ENCODE measurements at places on chromosomes 1 and 21.

DNA sequence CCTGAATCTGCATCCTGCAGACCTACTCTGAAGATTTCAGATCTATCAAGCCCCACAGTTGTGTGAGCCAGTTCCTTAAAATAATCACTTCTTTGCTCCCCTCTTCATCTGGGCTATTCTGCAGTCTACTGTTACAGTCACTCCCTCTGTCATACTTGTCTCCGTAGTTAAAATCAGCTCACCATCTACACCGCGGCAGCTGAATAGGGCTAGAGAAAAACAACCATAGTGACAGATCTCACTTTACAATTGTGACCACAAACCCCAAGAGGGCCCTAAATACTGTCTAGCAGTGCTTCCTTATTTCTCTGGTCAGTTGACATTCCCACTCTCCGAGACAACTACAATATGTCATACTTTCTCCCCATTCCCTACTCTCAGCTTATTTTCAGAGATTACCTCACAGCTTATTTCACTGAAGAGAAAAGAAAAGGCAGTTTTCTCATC is 12.9 kb downstream of the DESI2 start:
- no peak for DNase-seq

GRCh38 chr1:162982364-162982763 is 86.8 kb upstream of the RGS4 start:
- no peak for DNase-seq

DNA sequence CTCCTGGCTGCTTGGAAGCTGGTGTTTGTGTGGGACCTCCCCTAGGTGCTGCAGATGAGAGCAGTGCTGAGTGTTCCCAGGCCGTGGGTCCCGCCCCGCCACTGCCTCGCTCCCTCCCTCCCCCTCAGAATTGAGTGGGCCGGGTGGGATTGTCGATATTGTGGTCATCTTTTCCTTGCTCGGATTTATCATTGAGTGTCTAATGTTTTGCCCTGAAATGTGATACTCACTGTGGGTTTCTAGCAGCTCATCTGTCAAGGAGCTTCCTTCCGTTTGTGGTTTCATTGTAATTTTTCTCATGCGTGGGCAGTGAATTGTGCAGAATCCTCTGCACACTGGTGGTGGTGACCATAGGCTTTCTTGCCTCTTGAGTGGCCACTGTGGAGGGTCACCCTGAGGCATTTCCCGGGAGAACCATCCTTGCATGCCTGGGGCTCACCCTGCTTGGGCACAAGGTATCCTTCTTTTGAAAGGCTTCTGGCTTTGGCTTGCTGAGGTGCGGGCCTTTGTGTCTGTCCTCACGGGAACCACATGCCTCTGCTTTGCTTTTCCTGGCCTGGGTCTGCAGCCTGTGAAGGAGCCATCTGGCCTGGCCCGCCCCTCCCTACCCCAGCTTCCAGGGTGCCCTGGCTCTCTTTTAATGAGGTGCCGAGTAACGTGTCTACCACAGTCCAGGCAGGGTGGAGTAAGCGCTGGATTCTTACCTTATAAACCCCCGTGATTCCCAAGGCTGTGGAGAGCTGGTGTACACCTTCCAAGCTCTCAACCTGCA is 25.6 kb downstream of the SLX9 start:
- peak; percentile 15 for DNase-seq

GRCh38 chr21:42524341-42525028 is 10.8 kb downstream of the SLC37A1 start:
- peak; percentile 41 for DNase-seq

DNA sequence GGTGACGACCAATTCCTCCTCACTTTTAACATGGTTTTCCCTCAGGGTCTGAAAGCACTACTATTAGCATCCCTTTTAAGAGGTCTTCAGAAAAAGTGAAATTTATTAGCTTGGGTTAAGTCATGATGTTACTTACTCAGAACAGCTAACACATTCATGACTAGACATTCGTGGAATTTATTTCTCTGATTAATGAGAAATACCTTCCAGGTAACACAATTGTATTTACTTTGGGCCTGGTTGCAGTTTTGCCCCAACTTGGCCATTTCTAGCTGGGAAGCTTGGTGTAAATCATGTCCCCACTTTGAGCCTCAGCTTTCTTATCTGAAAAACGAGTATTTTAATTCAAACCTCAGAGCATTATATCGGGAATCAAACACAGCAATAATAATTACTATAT is 119.2 kb upstream of the SPATA6 start:
- DNase-seq = no peak

Measured in CD4-positive, alpha-beta T cell treated with Interleukin-15 for 4 hours (primary cell).